Liver (tissue), 10 donors: ENCODE measurements at places on chromosomes 6 and 20. TPM values are rescaled to one million over a fixed set of nuclear protein-coding genes. Genes with fewer than 3 reads are reported as not detected.

GRCh38 chr20:47464380-47465101 lies 37.1 kb upstream of the NCOA3 start:
- H3K4me3 ChIP-seq: no peak overlapping the region
- DNase-seq: peak; percentile 38
- no peaks in the 10 kb centered on the region for H3K27me3 ChIP-seq
- H3K27ac ChIP-seq: peak overlapping the region; percentile 53

DNA sequence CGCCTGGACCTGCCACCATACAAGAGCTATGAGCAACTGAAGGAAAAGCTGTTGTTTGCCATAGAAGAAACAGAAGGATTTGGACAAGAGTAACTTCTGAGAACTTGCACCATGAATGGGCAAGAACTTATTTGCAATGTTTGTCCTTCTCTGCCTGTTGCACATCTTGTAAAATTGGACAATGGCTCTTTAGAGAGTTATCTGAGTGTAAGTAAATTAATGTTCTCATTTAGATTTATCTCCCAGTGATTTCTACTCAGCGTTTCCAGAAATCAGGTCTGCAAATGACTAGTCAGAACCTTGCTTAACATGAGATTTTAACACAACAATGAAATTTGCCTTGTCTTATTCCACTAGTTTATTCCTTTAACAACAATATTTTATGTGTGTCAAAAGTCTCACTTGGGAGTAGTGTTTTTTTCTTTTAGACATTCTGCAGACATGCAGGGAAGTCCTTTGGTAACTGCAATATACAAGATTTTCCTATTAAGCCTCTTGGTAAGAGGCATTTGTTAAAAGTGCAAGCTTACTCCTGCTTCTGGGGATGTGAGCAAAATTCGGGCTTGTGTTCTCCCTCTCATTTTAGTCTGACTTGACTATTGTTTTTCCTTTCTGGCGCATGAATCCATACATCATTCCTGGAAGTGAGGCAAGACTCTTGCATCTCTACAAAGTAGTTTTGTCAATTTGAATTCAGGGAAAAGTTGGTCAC lies 8.4 kb upstream of the DYNLRB1 start:
- H3K36me3 ChIP-seq: peaks cover 29% of the 10 kb centered on the region
- H3K4me3 ChIP-seq: no peak overlapping the region
- no peak overlapping the region for H3K27ac ChIP-seq
- peaks cover 5% of the 10 kb centered on the region for H3K4me1 ChIP-seq
- no peaks in the 10 kb centered on the region for H3K27me3 ChIP-seq

Gene HDGFL1
- not detected for total RNA-seq

Gene PCNA
- total RNA-seq: 161 TPM

Gene SDCBP2
- total RNA-seq: 1.9 TPM

Gene PRDM13
- not detected for total RNA-seq

GRCh38 chr20:59729506-59729905 lies 125.2 kb downstream of the PHACTR3 start:
- no peaks in the 10 kb centered on the region for H3K36me3 ChIP-seq
- no peak overlapping the region for H3K4me3 ChIP-seq
- H3K27me3 ChIP-seq: no peaks in the 10 kb centered on the region
- no peak for DNase-seq
- H3K4me1 ChIP-seq: no peaks in the 10 kb centered on the region

DNA sequence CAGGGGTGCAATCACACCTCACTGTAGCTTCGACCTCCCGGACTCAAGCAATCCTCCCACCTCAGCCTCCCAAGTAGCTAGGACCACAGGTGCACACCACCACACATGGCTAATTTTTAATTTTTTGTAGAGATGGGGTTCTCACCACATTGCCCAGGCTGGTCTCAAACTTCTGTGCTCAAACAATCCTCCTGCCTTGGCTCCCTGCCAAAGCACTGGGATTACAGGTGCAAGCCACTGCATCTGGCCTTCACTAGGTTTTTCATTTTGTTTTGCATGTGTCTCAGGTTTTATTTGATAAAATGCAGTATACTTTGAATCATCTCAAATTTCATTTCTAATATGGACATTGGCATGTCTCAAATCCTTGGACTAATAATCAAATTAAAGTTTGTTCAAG lies 98.7 kb downstream of the SLC16A10 start:
- no peak overlapping the region for H3K4me3 ChIP-seq
- no peaks in the 10 kb centered on the region for H3K36me3 ChIP-seq
- peaks cover 9% of the 10 kb centered on the region for H3K4me1 ChIP-seq
- no peaks in the 10 kb centered on the region for H3K27me3 ChIP-seq
- no peak for DNase-seq

- no peaks in the 10 kb centered on the region for H3K4me1 ChIP-seq
- DNase-seq: no peak
- no peaks in the 10 kb centered on the region for H3K27me3 ChIP-seq
- H3K36me3 ChIP-seq: no peaks in the 10 kb centered on the region
- H3K27ac ChIP-seq: no peak overlapping the region
Measured at GRCh38 chr6:62391358-62391757, 105.3 kb upstream of the KHDRBS2 start.

DNA sequence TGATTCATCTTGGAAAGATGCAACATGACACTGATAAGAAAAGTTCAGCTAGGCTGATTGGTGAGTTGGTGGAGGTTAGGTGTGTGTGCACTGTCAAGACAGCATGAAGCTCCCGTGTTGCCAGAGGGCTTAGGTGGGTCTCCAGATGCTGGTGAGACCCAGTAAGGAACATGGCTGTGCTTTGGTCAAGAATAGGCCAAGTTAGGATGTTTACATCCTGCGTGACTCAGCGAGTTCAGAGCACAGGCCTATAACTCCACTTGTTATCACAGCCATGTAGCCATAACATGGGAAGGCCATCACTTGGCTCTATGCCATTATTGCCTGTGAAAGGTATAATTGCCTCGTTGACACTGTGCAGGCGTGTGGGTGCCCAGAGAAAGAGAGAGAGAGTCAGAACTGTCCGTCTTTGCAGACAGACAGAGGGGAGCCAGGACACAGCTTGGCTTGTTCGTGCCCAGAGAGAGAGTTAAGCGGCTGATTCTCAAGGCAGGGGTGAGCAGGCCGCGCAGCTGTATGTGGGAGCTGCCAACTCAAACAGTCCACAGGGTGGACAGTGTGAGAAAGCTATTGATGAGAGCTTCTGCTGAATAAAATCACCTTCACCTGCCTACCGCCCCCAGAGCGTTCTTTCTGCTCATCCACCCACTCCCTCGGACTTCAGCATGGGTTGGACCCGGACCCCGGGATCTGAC lies 43.5 kb downstream of the OR2B6 start:
- no peak overlapping the region for H3K27ac ChIP-seq
- H3K27me3 ChIP-seq: no peaks in the 10 kb centered on the region
- no peaks in the 10 kb centered on the region for H3K36me3 ChIP-seq
- no peaks in the 10 kb centered on the region for H3K4me1 ChIP-seq
- DNase-seq: no peak

Gene TSHZ2
- total RNA-seq: 2.9 TPM
